ENCODE measurements at places on chromosomes 3 and 15. TPM values are rescaled to one million over a fixed set of nuclear protein-coding genes. Genes with fewer than 3 reads are reported as not detected.

The MST1R gene
- 0.64 TPM for polyA plus RNA-seq

The HRG gene
- not detected for polyA plus RNA-seq

The CRYGS gene
- polyA plus RNA-seq, result 2.0 TPM

The CAND2 gene
- polyA plus RNA-seq, result 1.3 TPM

The GABRG3 gene
- not detected for polyA plus RNA-seq

The PLOD2 gene
- polyA plus RNA-seq, result 33.2 TPM

The C3orf22 gene
- polyA plus RNA-seq, result not detected

The SLC22A13 gene
- polyA plus RNA-seq, result 0.13 TPM

The SH3GL3 gene
- polyA plus RNA-seq, result not detected

The GCSAM gene
- polyA plus RNA-seq, result not detected

The LCTL gene
- polyA plus RNA-seq, result 0.25 TPM

The PATL2 gene
- 0.12 TPM for polyA plus RNA-seq

The NR1I2 gene
- not detected for polyA plus RNA-seq

The CCDC54 gene
- polyA plus RNA-seq, result not detected

The CHAC1 gene
- 107 TPM for polyA plus RNA-seq

The IQCF5 gene
- not detected for polyA plus RNA-seq

The MEGF11 gene
- polyA plus RNA-seq, result 0.04 TPM
